ENCODE measurements at places on chromosomes 6 and 20.

DNA sequence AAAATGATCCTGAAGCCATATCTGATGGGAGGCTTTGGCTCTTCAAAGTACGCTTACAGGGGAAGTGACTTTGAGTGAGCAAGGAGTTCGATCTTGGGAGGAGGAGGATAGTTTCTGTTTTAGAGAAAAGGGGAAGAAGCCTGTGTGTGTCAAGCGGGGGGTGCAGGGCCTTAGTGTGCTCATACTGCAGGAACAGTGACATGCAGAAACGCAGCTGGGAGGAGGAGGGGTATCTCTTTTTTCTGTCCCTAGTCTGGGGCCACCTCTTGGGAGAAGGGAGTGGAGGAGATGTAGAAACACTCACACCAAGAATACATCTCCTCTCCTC, 19.8 kb downstream of the SIRPD start:
- DNase-seq, result no peak

DNA sequence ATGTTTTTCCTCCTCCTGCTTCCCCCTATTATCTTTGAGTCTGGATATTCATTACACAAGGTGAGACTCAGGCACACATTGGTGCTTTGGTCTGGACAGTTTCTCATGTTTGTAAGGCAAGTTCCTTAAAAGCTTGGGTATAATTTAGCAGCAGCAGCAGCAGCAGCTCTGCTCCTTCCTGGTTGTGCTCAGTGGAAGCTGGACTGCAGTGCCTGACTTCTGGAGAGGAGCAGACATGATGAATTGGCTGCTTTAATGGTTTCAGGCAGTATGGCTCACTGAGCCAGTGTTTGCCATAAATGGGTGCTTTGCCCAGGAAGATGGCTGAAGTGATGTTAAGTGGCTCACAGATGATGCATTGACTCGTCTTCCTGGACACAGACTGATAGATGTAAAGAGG, 32.4 kb downstream of the SLC9A8 start:
- no peak for DNase-seq

DNA sequence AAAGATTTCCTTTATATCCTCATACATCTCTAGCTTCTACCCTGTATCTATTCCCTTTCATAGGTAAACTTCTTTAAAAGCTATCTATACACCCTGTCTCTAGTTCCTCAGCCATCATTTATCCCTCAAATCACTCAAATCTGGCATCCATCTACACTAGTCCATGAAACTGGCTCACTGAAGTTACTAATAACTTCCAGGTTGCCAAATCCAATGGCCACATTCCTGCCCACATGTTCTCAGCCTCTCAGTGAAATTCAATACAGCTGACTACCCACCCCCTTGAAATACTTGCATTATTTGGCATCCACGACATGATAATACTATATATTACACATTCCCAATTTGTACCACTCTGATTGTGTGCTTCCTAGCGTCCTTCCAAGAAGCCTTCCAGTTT, 8.7 kb downstream of the REPS1 start:
- no peak for DNase-seq

DNA sequence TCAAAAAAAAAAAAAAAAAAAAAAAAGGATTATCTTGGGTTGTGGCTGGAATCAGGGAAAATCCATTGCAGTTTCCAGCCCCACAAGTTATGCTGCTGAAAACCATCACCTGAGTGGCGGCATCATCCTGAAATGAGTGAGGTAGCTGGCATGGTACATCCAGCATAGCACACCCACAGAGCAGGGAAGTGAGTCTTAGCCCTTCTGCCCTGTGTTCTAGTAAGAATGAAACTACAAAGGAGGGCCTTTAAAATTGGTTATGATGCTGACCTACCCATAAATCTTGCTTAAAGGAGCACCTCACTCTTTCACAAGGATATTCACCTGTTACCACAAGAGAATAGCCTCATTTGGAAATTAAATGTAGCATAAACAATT, 119.2 kb downstream of the NFATC2 start:
- no peak for DNase-seq

DNA sequence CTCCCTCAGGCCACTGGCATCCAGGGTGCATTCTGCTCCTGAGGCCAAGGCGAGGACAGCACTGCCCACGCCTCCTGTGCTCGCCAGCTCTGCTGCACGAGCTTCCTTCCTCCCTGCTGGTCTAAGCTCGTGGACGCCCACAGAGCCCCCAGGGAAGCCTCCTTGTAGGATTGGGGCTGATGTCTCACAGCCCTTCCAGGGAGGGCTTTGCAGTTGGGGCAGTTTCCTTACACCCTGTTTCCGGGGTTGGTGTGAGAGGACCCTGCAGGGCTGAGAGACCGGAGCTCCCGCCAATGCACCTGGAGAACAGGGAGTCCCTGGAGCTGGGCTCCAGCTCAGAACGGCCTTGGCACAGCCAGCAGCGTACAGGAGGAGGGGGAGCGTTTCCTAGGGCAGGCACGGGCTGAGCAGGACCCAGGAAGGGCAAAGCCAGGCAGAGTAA, 172.4 kb upstream of the PDE10A start:
- no peak for DNase-seq
